ENCODE measurements at places on chromosomes 13 and 19.

DNA sequence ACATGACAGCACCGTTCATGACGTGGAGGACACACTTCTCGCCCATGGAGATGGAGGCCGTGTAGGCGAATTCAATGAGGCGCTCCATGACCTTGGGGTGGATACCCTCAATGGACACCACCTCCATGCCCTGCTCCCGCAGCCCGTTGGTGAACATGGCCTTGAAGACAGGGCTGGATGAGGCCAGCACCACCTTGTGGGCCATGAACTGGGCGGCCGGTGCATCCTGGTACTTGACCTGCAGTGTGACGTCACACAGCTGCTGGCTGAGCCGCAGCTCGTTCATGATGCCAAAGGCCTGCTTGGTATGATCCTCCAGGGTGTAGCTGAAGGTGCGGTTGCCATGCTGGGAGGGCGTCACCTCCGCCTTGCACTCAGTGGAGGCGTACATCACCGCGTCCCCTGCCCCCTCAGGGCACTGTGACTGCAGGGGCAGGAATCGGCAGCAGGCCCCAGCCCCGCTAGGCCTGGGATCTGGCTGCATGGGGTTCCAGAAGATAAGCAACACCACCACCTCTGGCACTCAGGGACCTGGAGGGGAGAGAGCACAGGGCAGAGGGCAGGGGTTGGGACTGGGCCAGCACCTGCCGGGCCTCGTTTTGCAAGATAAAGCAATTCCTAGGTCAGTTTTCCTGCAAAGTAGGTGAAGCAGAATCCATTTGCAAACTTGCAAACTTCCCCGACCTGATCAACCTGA, 3.5 kb downstream of the KEAP1 start:
- no peak for DNase-seq

GRCh38 chr19:45444318-45445041, 20.8 kb upstream of the ERCC1 start:
- DNase-seq, result peak; percentile 60

DNA sequence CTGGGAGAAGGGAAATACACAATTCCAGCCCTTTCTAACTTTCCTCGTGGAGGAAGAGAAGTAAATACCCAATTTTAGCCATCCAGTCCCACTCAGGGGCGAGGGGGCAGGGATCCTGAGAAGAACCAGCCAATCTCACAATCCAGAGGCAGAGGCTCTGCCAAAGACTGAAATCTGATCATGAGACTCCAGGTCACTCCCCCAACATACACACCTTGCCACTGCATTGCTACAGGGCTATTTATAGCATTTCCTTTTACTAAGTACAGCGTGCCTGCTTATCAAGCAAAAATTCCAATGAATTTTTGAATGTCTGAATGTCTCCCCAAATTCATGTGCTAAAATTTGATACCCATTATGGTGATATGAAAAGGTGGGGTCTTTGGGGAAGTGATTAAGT, 1687.5 kb downstream of the EFNB2 start:
- no peak for DNase-seq

- no peak for DNase-seq
These were observed 15.0 kb downstream of the TDRD3 start for GRCh38 chr13:60411983-60412382.

DNA sequence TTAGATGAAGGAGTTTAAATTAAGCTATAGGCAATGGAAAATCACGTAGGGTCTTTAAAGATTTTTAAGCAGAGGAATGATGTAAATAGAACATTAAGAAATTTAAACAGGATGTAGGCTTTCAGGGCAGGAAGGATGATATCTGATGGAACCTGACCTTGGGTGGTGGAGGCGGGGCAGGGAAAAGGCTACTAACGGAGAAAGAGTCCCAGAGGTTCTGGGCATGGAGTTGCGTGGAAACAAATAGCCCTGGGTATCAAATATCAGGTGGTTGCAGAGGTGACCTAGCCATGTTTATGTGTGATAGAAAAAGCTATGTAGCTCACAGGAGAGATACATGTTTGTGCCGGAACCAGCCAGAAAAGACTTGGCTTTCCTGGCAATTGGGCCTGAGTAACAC, 7.8 kb upstream of the CDK8 start:
- no peak for DNase-seq

DNA sequence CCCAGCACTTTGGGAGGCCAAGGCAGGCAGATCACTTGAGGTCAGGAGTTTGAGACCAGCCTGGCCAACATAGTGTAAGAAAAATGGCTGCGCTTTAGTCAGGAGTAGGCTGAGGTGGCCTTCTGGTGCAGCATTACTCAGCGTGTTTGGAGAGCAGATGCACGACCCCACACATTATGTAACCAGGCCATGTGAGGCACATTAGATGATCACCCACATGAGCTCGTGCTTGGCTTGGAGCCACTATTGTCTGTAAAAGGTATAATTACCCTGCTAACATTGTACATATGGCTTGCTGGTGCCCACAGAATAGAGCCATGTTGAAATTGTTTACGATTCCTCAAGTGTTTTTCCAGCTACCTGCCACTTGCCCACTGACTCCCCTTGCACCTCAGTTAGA, 24.0 kb upstream of the SCEL start:
- DNase-seq, result no peak

- no peak for DNase-seq
These were observed 420.4 kb upstream of the GPC6 start for GRCh38 chr13:92806215-92806614.

- no peak for DNase-seq
These were observed 178.8 kb downstream of the KATNAL1 start for GRCh38 chr13:30128591-30128990.

- DNase-seq, result no peak
These were observed 636.1 kb upstream of the GPC6 start for GRCh38 chr13:92590503-92590908.

GRCh38 chr13:60152114-60152513, 11.6 kb downstream of the DIAPH3 start:
- no peak for DNase-seq

DNA sequence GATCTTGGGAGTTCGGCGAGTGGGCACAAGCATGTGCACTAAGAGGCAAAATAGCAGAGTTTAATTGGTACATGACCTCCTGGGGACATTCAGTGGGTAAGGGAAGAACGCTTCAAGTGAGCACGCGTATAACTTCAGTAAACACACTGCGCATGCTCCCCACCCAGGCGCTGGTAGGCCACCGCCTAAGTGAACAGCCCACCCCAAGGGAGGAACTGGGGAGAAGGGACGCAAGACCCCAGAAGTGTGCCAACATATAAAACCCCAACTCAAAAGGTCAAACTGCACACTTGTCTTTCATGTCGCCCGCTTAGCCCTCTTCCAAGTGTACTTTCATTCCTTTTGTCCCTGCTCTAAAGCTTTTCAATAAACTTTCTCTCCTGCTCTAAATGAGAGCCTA, 10.5 kb upstream of the NTN5 start:
- no peak for DNase-seq

DNA sequence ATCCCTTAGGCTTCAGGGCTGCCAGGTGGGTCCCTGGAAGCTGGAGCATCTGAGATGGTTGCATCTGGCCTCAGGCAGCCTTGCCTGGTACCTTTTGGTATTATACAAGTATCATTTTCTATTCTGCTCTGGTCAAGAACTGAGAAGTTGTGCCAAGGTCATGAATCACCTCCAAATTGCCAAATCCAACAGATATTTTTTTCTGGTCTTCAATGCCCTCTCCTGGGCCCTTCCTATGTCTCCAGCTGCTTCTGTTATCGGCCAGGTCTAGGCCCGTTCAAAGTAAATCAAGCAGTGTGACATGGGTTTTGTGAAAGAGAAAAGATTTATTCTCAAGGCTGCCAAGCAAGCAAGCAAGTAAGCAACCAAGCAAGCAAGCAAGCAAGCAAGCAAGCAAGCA, 271.1 kb upstream of the MAB21L1 start:
- no peak for DNase-seq

DNA sequence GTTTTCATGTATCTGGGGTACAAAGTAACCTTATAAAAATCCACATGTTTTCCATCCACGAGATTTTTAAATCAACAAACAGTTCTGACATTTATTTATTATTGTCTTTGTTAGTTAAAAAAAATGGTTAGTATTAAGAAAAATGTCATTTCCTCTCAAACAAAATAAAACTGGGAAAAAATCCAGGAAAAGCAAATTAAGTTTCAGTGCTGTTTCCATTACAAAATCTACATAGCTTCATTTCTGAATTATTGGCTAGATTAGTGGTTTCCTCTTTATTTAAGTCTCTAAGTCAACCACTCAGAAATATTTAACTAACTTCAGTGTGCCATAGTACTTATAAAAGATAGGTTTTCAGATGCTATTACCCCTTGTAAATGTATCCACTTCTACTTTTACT, 49.1 kb downstream of the MZT1 start:
- no peak for DNase-seq

DNA sequence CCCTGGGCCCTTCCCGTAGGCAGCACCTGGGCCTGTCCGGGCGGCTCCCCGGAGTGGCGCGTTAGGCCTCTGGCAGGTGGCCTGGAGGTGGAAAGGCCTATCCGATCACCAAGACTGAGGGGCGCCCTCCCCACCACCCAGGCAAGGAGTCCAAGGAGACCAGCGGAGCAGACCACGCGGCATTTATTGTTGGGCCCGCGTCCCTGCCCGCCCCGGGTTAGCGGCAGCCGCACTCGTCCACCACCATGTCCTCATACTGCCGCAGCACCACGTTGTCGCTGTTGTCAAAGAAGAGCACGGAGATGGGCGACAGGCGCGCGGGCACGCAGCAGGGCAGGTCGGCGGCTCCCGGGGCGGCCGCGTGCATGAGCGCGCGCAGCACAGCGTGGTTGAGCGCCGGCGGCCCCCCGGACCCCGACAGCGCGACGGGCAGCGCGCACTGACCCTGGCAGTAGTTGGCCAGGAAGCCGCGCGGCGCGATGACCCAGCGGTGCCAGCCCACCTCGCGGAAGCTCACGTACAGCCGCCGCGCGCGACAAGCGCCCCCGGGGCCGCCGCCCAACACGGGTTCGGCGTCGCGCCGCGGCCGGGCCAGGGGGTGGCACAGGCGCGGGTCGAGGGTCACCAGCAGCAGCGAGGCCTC, 27.5 kb downstream of the CERS1 start:
- DNase-seq, result no peak
